ENCODE measurements at places on chromosomes 4 and X.

DNA sequence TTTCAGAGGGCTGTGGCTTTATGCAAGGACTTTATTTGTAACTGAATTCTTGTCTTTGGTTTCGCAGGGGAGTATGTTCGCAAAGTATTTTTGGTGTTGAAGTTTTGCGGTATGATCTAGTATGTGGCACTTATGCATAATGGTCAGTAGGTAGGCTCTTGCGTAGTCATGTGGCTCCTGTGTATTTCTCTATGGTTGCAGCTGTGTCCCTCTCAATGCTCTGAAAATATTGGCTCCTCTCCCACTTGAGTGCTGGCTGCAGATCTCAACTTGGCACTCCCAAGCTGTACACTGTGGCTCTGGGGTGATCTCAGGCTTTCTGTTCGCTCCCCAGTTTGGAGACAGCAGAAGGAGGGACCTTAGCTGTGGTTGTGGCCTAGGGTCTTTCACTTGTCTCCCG is 24.8 kb downstream of the ARMCX5 start:
- no peak for DNase-seq

DNA sequence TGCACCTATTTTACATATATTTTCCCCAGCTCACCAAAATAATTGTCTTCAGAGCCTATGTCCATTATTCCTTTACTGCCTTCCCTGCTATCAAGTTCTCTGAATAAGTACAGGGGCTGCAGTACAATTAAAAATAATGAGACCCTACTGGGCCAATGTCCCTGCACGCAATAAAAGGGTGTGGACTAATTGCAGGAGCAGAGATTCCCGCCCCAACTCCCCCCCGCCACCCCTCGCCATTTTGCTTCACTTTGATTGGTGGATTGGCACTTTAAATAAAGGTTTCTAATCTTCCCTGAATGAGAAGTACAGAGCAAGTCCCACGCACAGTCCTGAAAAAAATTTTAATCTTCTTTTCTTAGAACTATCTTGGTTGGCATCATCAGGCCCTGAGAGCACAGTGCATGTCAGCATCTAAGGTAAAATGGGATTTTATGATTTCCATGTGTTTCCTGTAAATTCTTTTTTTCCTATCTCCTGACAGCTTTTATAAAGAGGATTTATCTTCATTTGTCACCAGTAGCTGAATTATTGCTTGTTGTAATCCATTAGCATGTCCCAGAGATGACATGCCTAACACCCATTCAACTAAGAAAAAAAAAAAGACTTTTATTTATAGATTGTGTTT is at the start of gene AMBN:
Gene AMBN (plus strand): TSS at position 302 of the 628 bp plus-strand sequence. CDS start 103 bp downstream, at position 405.
- DNase-seq, result no peak

GRCh38 chr4:176830971-176831370 is 38.2 kb upstream of the VEGFC start:
- DNase-seq, result no peak

DNA sequence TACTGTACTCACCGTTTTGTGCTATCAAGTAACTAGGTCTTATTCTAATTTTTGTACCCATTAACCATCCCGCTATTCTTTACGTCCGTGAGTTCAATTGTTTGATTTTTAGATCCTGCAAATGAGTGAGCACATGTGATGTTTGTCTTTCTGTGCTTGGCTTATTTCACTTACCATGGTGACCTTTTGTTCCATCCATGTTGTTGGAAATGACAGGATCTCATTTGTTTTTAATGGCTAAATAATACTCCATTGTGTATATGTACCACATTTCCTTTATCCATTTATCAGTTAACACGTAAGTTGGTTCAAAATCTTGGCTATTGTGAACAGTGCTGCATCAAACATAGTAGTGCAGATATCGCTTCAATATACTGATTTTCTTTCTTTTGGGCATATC is 48.3 kb downstream of the USP9X start:
- DNase-seq, result no peak

DNA sequence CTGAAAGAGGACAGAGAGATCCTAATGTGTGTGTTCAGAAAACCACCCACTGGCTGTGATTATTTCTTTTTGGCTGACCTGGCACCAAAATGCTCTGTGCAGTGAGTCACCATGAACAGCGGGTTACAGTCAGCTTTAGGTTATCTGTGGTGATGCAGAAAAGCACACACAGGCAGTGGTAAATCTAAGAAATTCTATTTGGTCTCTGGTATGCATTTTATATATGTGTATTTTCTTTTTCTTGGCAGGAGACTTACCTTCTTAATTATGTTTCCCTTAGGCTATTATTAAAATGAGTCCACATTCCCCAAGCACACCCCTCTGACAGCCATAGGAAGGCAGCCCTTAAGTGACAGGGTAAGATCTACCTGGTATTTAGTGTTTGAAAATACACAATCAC is 79.1 kb upstream of the TFDP3 start:
- no peak for DNase-seq

DNA sequence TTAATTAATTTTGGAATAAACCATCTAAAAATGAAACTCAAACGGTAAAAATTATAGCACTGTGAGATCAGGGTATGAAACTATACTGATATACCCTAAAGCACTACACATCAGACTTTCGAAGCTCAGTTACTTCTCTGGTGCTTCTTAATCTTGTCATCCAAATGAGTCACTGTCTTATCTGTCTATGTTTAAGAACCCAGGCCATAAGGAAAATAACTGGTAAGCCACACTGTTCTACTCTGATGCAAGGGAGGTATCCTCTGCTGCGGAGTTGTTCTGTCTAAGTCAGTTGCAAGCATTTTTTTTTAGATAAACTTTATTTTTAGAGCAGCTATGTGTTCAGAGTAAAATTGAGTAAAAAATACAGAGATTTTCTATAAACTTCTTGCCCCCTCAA is 830.8 kb upstream of the POU3F4 start:
- no peak for DNase-seq

DNA sequence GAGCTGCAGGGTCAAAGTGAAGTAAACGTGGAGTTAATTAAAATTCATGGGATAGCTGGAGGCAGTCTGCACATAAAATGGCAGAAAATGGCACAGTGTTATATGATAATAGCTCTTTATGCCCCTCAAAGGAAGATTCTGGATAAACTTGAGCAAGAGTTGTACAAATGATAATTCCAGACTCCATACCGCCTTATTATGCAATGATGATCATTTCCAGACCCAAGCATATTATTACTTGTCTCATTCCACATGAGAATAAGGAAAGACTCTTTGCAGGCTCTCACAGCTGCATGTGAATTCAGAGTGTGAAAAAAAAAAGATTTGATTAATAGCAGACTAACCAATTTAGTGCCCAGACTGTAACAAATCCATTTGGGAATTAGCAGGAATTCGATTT is 105.4 kb downstream of the STK32B start:
- DNase-seq, result no peak

GRCh38 chr4:107631560-107631959 is 88.5 kb downstream of the PAPSS1 start:
- no peak for DNase-seq

DNA sequence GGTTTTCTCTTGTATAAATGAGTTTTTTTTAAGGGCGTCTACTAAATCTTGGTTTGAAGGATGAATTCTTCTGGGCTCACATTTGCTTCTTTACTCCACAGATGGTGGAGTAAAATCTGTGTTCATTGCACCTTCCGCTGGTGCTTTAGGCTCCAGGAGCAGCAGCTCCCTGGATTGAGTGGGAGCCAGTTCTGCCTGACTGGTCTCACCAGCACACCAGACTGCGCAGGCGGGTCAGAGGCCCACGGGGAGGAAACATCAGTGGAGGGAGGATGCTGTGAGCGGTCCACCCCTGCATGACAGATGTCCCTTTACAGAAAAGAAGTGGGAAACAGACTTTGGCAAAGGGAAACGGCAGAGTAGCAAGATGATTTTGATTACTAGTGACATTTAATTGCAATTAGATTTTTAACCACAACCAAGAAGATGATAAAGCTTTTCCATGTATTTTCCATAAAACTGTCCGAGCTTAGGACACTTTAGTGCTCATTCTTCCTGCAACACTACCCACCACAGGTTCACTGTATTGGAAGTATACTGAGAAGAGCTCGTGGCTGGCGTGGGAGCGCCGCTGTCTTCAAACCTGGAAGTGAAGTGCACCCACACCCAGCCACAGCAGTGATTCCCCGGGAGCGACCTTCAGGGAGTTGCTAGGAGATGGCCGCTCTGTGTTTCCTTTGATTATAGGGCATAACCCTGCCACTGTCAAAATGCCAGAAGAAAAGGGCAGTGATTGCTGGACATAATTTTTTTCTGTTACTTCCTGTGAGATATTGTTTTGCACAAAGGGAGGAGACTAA is 95.2 kb downstream of the SORBS2 start:
- DNase-seq, result peak; percentile 24

DNA sequence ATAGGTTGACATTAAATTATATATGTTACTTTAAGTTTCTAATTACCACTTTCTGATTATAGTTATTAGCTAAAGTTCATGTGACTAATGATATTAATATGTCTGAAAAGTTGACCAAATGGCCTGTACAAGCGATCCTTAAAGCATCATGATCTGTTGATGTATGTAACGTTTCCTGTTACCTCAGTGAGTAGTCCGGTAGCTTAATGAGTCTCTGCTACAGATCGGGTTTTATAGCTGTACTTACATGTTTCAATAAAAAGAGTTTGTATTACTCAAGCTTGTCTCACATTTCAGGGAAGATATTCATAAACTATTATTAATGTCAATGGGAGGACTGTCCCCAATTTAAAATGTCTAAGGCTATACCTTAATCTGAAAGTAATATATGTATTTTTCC is 246.3 kb downstream of the PPP3CA start:
- no peak for DNase-seq

GRCh38 chrX:53682885-53683555 is 3.5 kb downstream of the HUWE1 start:
- DNase-seq, result peak; percentile 36

GRCh38 chrX:133307637-133308498 is 89.7 kb upstream of the TFDP3 start:
- peak; percentile 25 for DNase-seq

- peak; percentile 10 for DNase-seq
These were observed 3.1 kb upstream of the FGB start for GRCh38 chr4:154559494-154560418.

DNA sequence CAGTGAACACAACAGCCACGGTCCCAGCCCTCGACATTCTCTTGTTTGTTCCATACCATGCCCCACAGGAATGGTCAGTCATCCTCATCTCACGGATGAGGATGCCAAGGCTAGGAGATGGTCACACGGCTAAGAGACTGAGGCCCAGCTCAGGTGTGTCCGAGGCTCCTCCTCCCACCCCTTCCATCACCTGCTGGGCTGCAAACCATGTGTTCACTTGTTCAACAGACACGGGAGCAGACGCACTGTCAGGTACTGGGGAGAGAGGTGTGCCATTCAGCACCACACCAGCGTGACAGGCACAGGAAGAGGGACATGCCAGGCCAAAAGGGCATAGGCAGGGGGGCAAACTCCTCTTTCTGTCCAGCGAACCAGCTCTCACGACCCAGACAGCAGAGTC is 45.9 kb downstream of the ABLIM2 start:
- no peak for DNase-seq

DNA sequence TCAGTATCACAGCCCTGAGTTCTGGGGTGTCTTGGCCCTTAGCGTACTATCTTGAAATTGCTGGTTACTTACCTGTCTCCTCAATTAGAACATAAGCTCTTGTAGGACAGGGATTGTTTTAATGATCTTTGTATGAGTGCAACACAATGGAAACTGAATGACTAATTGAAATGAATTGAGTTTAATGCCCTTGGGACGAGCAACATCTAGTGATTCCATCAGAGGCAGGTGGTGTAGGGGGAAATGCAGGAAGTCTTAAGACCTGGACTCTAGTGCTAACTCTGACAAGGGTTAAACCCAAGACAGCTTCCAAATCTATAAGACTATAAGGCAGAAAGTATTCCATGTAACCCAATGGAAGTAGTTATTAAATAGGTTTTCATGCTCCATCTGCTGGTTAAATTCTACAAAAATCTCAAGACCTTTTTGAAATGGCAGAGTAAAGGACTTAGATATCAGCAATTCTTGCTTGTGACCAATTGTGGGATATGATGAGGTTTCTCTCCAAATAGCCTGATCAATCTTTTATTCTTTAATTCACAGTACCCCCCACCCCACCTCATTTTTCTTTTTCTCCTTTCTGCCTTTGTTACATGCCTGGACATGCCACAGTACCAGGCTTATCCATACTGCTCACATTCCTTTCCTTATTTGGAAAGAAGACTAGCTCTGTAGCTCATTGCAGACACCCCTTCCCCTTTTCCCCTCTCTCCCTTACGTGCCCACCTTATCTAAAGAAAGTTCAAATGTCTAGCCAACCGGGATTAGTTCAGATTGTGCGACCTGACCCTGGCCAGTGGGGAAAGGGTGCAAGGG is 340.8 kb downstream of the PAPSS1 start:
- DNase-seq, result no peak

DNA sequence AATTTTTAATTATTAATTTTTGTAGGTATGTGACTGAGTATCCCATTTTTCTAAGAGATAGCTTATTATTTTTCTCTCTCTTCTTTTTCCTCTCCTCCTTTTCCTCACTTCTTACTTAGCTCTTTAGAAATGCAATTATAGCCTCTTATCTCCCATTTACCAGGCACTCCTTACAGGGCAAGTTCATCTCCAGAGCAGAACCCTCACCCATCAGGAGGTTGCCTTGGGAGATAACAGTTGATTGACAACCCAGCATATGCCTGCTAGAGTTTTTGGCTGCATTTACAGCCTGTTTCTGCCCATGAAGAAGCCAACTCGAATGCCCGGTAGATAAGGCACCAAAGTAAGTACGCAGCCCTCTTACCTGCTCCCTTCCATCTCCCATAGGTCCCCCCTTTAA is 572.9 kb upstream of the ZFP42 start:
- no peak for DNase-seq

- DNase-seq, result no peak
These were observed 20.6 kb upstream of the TEC start for GRCh38 chr4:48290146-48290772.

DNA sequence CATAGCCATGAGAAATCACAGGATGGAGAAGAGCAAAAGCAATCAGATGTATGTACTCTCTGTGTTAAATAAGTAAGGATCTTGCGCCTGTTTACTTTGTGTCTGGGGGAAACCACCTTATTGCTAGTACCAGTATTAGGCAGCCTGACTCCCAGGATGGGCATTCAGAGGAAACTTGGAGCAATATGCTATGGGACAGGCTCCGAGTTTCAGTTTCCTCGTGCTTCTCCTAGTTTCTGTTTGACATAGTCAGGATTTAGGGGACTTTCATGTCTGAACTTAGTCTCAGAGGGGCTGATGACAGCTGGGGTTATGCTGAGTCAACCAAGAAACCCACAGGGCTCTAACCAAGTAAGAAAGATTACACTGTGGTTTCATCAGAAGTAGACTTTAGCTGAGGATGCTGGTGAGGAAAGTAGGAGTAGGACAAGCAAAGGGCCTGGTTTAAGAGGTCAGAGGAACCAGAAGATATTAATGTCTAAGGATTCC is 13.5 kb downstream of the NSUN7 start:
- DNase-seq, result no peak

- no peak for DNase-seq
These were observed 172.9 kb upstream of the TTC29 start for GRCh38 chr4:147118528-147118927.
